D341Med (cell line): ENCODE measurements at places on chromosomes 6 and 20.
A peak's percentile ranks its signal among the peaks of the same experiment; 100 is the strongest.

GRCh38 chr20:15840636-15841301, 732.5 kb downstream of the KIF16B start:
- no peak for DNase-seq

DNA sequence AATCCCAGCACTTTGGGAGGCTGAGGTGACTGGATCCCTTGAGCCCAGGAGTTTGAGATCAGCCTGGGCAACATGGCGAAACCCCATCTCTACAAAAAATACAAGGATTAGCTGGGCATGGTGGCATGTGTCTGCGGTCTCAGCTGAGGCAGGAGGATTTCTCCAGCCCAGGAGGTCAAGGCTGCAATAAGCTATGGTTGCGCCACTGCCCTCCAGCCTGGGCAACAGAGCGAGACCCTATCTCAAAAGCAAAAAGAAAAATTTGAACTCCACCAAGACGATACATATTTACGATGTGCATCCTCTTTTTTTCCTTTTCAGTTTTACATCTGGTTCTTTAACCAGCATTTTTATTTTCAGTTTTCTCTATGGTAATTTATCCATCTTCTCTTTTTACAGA, 162.1 kb downstream of the JARID2 start:
- no peak for DNase-seq

DNA sequence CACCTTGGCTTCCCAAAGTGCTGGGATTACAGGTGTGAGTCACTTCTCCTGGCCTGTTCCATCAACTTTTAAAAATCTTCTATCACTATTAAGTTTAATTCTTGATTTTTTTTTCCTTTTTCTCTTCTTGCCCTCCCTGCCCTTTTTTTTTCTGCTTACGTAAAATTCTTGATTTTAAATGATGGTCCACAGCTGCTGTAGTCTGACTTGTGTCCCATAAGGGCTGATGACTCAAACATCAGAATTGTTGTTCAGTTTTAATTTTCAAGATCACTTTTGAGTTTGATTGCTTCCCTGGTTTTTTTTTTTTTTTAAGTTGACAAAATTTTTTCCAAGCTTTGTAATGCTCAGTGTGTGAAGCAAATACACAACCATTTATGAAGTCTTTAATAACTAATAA, 61.9 kb downstream of the CBFA2T2 start:
- no peak for DNase-seq

GRCh38 chr6:43759136-43759906, 10.7 kb upstream of the VEGFA start:
- no peak for DNase-seq

GRCh38 chr6:168676552-168677322, 235.8 kb downstream of the SMOC2 start:
- no peak for DNase-seq

GRCh38 chr6:11598687-11599086, 61.1 kb downstream of the TMEM170B start:
- no peak for DNase-seq

- DNase-seq: no peak
Observed at GRCh38 chr20:35451295-35451694, 4.1 kb upstream of the CEP250 start.

DNA sequence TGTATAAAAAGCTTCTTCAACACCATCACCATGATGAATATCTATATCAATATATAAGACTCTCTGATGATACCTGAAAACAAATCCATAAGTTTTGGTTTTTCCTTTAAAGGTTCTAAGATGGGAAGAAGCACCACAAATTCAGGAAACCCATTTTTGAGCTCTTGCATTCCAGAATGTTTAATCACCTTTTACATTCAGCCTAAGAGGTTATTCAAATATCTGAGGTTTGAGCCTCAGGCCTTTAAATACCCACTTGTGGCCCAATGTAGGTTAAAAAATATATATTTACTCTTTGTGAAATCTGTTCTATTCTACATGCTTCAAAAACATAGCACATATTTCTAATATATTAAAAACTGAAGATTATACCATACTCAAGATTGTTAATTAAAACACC, 17.6 kb downstream of the HDAC2 start:
- DNase-seq: no peak

DNA sequence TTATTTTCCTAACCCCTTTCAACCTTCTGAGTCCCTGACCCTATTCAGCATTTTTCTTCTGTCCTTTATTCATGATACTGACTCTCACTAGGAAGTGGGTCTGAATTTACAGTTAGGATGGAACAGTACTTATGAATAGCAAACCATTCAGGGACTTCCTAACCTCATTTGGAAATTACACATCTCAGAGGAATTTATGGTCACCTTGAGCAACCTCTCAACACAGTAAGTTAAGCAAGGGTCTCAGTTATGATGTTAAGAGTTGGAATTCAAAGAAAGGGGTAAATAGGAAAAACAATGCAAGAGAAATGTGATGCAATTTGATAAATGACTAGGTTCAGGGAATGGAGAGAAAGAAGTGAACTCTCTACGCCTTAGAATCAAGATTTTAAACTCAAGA, 97.3 kb downstream of the GPR6 start:
- DNase-seq: no peak

GRCh38 chr6:167125410-167125809, 2.5 kb downstream of the CCR6 start:
- DNase-seq: no peak

- peak; percentile 19 for DNase-seq
Observed at GRCh38 chr6:170173335-170173881, 117.5 kb downstream of the DLL1 start.

DNA sequence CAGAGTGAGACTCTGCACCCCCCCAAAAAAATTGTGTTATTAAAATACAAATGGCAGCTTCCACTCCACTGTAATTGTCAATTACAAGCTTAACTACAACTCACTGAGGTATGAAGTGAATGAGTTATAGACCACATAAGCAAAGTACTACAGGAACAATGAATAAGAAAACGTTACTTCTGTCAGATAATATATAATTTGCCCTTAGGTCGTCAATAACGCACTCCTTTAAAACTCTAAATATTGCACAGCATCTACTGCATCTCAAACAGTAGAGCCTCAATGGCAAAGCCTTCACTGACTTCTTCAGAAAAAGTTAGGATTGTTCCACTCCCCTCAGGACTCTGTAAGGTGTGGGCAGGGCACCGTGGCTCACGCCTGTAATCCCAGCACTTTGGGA, 2.0 kb upstream of the HBS1L start:
- no peak for DNase-seq

DNA sequence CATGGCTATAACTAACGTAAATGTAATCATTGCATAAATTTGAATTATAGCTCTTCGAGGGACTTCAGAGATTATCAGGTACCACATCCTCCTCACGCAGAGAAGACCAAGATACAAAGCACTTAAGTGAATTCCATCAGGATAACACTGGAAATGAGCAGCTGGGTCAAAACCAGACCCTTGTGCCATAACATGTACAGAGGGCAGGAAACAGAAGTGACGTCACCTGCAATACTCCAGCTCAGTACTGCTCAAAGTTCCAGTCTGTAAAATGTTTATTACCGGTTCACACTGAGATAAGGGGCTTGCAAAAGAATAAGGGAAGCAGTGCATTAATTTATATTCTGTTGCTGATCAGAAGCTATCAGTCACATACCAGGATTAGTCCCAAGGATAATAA, 45.8 kb downstream of the RGS17 start:
- no peak for DNase-seq

- DNase-seq: no peak
Observed at GRCh38 chr6:124963831-124964763, 1.9 kb downstream of the RNF217 start.

- DNase-seq: peak; percentile 66
Observed at GRCh38 chr20:20407891-20408805, 40.2 kb downstream of the INSM1 start.

- no peak for DNase-seq
Observed at GRCh38 chr20:9903048-9903655, 64.3 kb upstream of the PAK5 start.

GRCh38 chr20:61436667-61437279, 184.7 kb downstream of the CDH4 start:
- DNase-seq: no peak

DNA sequence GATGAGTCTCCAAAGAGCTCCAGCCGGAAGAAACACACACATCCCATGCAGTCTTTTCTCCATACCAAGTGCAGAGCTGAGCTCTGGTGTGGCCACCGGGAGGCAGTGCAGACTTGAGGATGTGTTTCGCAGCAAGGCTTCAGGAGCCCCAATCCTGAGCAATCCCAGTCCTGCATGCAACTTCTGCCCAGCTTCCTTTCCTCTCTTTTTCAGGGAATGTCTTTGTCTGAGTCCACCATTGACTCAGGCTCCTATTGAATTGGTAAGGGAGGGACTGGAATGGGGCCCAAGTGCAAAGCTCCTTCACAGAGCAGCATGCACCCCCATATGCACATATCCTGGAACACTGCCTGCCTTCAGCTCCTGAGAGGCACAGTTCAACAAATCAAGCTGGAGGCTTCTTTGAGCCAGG, 50.5 kb upstream of the ASIP start:
- DNase-seq: peak; percentile 87

DNA sequence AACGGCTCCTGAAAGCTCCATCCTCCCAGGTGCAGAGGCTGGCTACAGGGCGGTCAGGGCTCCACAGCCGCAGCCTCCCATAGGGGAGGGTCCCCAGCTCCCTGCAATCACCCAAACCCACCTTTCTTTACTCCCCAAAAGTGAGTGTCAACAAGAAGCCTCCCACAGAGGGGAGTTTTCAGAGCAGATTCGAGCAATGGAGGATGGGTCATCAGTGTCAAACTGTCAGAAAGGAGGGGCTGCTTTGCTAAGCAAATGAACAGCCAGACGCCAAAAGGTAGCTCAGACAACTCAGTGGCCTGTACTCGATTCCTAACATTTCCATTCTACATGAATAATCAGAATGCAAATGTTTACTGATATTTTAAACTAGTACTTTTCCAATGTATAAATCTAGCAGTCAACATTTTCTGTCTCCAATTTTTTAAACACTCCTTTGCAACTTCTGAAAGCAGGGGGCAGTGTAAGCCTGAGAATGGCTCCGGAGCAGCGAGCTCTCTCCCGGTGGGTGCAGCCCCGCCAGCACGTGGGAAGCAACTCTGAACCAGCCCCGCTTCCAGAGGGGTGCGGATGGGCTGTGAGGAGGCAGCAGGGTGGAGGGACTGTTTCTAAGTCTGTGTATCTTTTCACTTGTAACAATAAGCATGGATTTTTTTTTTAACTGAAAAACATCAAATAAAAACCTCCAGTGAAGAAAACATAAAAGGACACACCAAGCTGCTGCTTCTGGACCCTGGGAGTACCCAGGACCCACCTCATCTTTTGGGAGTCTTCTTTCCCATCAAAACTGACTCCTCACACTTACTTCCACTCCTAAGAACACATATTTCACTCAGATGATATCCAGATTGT, 54.9 kb downstream of the TAF4 start:
- peak; percentile 90 for DNase-seq

DNA sequence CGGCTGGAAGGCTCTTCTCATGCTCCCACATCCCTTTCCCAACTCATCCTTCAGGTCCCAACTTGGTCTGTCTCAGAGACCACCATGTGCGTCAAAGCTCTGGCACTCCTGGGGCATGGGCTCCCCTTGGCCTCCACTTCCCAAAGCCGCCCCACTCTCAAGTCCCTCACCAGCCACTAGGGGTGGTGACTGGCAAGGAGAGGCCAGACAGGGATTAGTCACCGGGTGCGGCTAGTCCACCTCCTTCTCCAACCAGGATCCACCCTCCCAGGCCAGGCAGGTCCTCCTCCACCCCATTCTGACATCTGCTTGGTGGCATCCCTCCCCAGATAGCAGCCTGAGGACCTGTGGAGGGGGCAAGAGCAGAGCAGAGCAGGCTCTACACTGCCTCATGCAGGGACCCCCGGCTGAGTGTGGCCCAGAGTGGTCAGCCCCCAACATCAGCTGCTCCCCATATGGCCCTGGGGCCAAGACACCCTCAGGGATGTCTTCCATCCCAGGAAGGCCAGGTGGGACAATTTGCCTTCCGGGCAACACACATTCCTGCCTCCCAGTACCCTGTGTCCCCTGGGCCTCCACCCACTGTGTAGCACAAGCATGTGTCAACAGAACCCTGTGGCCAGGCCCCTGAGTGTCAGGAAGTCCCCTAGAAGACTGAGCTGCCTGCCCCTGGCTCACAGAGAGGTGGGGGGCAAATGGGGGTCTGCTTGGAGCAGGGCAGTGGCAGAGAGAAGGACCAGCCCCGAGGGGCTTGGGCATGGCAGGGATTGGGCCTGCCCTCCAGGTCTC, 29.2 kb downstream of the YTHDF1 start:
- no peak for DNase-seq

- DNase-seq: no peak
Observed at GRCh38 chr6:33904050-33904746, 100.4 kb upstream of the MLN start.

- DNase-seq: peak; percentile 34
Observed at GRCh38 chr6:75563032-75563431, 38.6 kb upstream of the SENP6 start.

GRCh38 chr6:13338038-13338437, 9.7 kb upstream of the TBC1D7 start:
- no peak for DNase-seq

GRCh38 chr6:20313051-20313450, 88.6 kb upstream of the E2F3 start:
- peak; percentile 53 for DNase-seq

GRCh38 chr6:112910256-112910655, 563.1 kb downstream of the RFPL4B start:
- no peak for DNase-seq

DNA sequence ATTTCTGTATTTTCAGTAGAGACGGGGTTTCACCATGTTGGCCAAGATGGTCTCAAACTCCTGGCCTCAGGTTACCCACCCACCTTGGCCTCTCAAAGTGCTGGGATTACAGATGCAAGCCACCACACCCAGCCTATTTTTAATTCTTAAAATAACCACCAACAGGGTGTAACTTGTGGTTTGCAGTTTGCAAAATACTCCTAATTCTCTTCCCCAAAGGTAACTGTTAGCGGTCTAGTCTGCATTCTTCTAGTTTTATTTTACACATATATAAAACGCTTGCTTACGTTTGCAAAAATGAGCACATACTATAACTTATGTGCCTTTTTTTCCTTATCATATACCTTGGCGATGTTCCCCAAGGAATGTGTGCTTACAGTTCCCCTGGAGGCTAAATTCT, 25.6 kb upstream of the CHMP4B start:
- no peak for DNase-seq

- DNase-seq: no peak
Observed at GRCh38 chr6:138429761-138430160, 25.7 kb downstream of the HEBP2 start.

DNA sequence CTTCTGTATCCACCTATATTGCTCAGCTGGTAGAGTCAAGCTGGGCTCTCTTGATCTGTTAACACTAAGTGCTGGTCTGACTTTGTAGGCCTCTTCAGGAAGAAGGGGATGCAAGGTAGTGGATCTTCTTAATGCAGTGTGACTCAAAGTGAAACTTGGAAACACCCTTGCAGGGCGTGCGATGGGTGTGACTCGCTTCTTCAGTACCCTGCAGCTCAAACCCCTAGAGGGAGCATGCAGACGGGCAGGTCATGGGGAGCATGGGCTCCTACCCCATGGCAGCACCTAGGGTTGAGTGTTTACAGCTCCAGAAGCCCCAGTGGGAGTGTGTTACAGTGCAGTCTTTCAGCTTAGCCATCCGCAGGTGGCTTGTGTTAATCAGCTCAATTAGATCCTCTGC, 757 bp upstream of the SAMD3 start:
- DNase-seq: no peak

GRCh38 chr6:170069611-170070010, 221.3 kb downstream of the DLL1 start:
- DNase-seq: no peak

- DNase-seq: no peak
Observed at GRCh38 chr6:167528239-167528638, 203.4 kb downstream of the TTLL2 start.

GRCh38 chr6:138446821-138447220, 42.8 kb downstream of the HEBP2 start:
- no peak for DNase-seq

GRCh38 chr6:17311595-17312311, 30.6 kb downstream of the RBM24 start:
- no peak for DNase-seq
